ENCODE measurements at places on chromosomes 1 and 21. TPM values are rescaled to one million over a fixed set of nuclear protein-coding genes. Genes with fewer than 3 reads are reported as not detected.

GRCh38 chr1:70324683-70325082 lies 29.8 kb downstream of the ANKRD13C start:
- peaks cover 6% of the 10 kb centered on the region for H3K36me3 ChIP-seq
- no peaks in the 10 kb centered on the region for H3K4me1 ChIP-seq
- DNase-seq, result no peak
- no peaks in the 10 kb centered on the region for H3K27me3 ChIP-seq

GRCh38 chr21:45506836-45507522 lies 35.3 kb downstream of the SLC19A1 start:
- H3K4me1 ChIP-seq, result no peaks in the 10 kb centered on the region
- no peak for DNase-seq
- H3K36me3 ChIP-seq, result peaks cover 66% of the 10 kb centered on the region

- no peaks in the 10 kb centered on the region for H3K4me1 ChIP-seq
- no peak overlapping the region for H3K27ac ChIP-seq
- peaks cover 4% of the 10 kb centered on the region for H3K27me3 ChIP-seq
- no peaks in the 10 kb centered on the region for H3K36me3 ChIP-seq
These were observed 6.9 kb upstream of the SIPA1L2 start for GRCh38 chr1:232636799-232637198.

DNA sequence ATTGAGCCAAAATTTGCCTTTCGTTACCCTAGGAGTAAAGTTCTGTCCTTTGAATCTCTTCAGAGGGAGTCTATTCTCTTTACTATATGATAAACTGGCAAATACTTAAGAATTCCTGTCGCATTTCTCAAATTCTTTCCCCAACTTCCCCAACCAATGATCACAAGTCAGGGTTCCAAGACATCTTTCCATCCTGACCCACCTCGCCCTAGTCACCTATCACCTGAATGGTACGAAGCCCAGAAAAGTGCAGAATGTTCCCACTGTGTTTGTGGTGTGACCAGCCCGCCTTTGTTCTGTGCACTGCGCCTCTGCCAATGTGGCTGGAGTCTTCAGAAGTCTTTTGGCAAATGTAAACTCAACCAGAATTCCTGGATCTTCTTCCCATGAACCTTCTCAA lies 132.5 kb downstream of the RNF220 start:
- peaks cover 28% of the 10 kb centered on the region for H3K4me1 ChIP-seq
- H3K4me3 ChIP-seq, result no peak overlapping the region
- no peaks in the 10 kb centered on the region for H3K36me3 ChIP-seq
- H3K27ac ChIP-seq, result no peak overlapping the region
- DNase-seq, result no peak
- H3K27me3 ChIP-seq, result peaks cover 20% of the 10 kb centered on the region

NBPF11 gene
- total RNA-seq, result 15.9 TPM

Measured in spinal cord (tissue), 10 donors.